BJ (cell line): ENCODE measurements at places on chromosomes 4 and X.

DNA sequence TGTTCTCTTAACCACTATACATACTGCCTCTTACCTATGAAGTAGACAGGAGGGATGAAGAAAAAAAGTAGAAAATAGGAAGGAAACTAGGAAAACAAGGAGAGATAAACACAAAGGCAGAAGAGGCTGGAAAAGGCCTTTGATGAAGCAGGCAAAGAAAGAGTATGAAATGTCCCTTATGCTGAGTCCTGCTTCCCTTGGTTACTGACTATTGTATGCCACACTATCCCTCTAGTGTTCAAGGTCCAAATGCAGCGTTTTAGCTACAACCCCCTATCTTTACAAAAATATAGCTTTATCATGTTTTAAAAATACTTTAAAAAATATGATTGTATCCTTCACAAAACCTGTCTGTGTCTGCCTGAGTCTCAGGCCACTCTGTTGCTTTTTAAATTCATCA is 233.1 kb downstream of the CAMK2D start:
- DNase-seq, result no peak

DNA sequence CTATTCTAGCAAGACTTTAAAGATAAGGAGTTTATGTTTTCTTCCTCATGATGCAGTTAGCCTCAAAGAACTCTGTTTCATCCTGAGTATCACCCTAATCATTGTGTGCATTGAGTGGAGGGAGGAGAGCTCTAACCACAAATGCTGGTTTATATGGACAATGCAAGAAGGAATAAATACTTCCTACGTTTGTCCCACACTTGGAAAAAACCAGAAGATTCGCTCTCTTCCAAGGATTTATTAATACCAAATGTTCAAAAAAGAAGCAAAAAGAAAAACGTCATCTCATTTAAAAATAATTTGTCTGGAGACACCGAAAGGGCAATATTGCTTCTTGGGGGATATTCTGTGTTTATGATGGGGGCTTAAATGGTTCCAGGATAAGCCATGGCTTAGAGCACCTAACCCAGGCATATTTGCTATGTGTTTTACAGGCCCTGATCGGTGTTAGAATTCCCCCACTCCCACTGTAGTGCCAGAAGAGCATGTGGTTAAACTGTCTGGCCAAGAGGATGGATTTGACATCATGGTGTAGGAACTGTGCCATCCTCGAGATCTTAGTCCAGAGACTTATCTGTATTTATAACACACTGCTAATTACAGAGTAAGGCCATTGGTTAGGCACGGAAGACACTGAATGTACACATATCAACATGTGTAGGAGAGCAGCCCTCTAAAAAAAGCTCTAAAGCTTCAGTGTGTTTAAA is 227.2 kb downstream of the ANK2 start:
- no peak for DNase-seq

- no peak for DNase-seq
Measured at GRCh38 chr4:74948236-74948635, 15.3 kb downstream of the PARM1 start.

DNA sequence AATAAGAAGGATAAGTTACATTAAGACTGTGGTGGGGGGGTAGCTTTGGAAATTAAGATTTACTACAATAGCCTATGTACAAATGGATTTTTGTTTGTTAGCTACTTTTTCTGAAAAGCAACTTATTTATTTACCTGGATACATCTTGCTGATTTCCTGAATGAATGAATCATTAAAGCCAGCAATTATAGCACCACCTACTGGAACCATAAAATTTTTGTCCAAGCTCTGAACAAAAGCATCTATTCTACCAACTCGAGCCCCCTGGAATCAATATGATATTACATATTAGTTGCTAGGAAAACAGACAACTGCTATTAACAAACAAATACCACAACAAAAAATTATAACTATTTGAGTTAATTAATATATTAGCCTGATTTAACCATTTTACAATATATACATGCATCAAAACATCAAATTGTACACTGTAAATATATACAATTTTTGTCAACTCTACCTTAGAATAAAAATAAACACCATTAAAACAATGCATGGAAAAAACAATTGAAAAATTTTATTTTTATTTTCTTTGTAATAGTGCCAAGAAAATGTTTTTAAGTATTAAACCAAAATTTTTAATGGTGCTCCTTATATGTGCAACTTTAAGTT is 15.3 kb downstream of the SEPSECS start:
- DNase-seq, result no peak

DNA sequence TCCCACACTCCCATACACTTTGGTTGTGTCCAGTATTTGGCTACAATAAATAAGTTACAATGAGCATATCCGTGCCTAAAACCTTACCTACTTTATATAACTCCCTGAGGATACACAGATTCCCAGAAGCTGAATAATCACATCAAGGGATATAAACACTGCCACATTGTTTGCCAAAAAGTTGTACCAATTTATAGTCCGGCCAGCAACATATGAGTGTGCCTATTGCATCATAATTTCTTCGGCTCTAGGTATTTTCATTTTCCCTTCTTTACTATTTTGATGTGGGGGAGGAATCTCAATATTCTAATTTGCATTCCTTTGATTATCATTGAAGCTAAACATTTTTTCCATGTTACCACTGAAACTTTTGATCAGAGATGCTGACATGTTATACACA is 146.4 kb downstream of the PCDH19 start:
- DNase-seq, result no peak

DNA sequence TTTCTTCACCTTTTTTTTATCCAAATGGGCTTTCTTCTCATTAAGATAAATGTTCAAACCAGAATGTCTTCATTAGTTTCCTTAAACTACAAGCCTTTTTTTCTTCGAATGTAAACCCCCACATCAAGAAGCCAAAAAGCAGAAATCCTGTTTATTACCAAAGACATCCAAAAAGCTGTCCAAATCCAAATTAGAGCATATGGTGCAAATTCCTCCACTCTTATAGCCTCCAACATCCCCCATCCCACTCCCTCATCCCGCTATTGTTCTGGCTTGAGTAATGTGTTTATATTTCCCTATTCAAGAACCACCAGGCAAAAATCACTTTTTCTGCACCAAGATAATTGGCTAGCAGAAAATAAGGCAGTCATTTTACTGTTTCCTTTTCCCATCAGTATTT is 315.1 kb upstream of the ADGRL3 start:
- no peak for DNase-seq

- DNase-seq, result no peak
Measured at GRCh38 chrX:137695417-137695816, 129.5 kb downstream of the ZIC3 start.

DNA sequence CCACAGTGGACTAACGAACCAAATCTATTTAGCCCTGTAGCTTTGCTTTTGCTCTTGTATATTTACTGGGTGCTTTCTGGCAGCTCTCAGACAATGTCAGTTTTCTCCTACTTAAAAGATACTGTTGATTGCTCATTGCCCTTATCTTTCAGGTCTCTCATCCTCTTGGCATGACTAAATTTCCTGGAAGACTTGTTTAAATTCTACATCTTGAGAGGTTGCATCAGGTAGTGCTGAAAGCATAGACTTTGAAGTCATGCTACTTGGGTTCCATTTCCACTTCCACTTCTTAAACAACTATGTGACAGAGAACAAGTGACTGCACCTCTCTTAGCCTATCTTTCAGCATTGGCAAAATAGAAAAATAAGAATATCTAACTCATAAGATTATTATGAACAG is 8.4 kb downstream of the TDO2 start:
- DNase-seq, result no peak

DNA sequence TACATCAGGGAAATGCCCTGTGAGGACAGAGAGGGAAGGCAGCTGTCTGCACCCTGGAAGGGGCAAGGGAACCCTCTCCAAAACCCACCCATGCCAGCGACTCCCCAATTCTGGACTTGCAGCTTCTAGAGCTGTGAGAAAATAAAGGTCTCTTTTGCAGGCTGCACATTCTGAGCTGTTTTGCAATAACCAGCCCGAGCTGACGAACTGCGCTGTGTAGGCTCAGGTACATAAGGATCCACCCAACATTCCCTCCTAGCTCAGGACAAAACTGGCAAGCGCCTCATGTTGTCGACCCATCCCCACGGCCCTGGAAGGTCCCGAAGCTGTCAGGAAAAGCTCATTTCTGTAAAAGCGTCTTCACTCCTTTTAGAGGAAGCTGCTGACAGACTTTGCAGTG is 271.8 kb downstream of the CRLF2 start:
- DNase-seq, result no peak

DNA sequence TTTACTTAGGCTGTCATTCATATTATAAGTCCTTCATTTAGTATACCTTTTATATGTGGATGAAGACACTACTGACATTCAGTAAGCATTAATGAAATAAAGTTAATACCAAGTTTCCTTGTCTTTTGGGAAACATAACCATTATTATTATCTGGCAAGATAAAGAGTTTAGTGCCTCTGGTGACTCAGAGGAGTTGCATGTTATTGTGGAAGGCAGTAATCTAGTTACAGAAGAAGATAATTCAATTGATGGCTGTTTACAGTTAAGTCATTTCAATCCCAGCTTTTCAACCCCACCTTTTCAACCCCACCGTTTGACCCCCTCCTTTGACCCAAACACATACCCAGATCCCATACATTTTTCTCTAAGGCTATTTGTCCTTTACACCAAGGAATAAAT is 143.8 kb downstream of the FANCB start:
- DNase-seq, result no peak

GRCh38 chr4:78369679-78370078 is 181.9 kb upstream of the ANXA3 start:
- DNase-seq, result no peak

GRCh38 chr4:111943796-111944203 is 201.5 kb upstream of the FAM241A start:
- DNase-seq, result no peak

GRCh38 chr4:55819634-55820033 is at the start of gene EXOC1L:
TSS of gene EXOC1L (plus strand) at chr4:55819790. CDS start at chr4:55820027, 237 bp downstream.
- no peak for DNase-seq

DNA sequence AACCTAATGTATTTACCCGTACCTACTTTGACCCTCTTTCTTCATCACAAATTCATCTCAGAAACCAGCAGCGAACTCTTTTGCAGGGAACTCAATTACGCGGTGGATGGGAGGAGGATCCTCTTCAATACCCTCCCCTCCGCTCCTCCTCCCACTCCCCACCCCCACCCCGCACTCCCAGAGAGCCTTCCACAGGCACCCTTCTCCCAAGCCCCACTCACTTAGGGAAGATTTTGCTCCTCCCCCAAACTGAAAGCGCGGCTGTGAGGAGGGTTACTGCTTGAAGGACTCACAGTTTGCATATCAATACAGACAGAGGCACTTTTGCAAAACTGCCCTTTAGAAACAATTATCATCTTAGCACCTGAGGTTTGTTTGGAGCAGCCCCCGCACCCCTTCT is 960 bp upstream of the IL1RAPL1 start:
- no peak for DNase-seq

GRCh38 chr4:71293705-71294104 is 45.1 kb upstream of the SLC4A4 start:
- no peak for DNase-seq

GRCh38 chr4:54050214-54050904 is 14.0 kb downstream of the CHIC2 start:
- DNase-seq, result no peak

DNA sequence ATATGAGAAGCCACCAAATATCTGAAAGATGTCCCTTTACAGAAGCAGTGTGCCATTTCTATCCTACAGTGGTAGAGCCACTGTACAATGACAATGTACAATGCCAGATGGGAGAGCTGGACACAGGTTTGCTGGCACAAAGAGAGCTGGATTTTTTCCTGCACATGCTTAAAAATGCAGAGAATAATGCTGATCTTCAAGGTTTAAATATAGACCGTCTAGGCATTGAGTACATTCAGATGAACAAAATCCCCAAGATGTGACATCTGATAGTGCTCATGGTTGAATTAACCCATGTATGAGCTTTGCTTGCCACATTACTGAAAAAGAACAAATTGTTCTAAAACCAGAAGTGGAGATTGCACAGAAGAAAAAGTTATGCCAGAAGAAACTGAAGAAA is 11.7 kb downstream of the ADGRL3 start:
- DNase-seq, result no peak

- DNase-seq, result no peak
Measured at GRCh38 chr4:60759518-60760245, 440.4 kb upstream of the ADGRL3 start.

DNA sequence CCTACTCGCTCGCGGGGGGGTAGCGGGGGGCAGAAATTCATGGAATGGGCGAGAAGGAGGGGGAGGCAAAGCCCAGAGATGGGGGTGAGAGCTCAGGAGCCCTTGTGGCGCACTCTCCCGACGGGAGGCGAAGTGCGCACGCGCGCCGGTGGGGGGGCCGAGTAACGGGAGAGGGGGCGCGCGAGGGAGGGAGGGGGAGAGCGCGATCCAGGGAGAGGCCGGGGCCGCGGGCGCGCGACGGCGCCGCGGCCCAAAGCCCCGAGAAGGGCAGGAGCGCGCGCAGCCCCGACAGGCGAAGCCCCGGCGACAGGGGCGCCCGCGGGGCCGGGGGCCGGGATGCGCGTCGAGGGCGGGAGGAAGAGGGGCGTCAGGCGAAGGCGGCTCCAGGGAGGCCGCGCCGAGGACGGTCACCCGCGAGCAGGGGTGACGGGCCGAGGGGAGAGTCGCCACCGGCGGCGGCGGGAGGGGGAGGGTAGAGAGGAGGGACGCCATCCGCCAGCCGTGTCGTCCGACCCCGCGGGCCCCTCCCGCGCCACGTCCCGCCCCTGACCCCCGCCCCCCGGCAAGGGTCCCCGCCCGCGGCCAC is 421 bp downstream of the MECP2 start:
- no peak for DNase-seq

DNA sequence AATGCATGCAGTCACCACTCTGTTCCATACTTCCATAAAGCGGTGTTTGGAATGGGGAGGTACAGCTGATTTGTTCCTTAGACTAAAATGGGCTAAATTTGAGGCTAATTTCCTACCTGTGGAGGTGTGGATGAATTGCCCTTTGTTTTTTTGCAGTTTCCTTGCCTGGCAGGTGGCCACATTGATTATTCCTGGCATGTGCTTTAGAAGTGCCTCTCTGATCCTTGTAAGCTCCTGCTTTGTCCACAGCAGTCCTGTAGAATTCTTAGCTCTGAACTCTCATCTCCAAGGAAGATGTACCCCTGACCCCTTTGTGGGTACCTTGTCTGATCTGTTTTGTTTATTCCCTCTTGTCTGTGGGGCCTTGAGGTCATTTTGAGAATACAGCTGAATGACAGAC is 136.8 kb downstream of the ADGRL3 start:
- DNase-seq, result no peak

GRCh38 chr4:45327544-45327943 is 601.2 kb upstream of the GNPDA2 start:
- DNase-seq, result no peak

- DNase-seq, result no peak
Measured at GRCh38 chrX:5829469-5829868, 399.2 kb downstream of the NLGN4X start.

DNA sequence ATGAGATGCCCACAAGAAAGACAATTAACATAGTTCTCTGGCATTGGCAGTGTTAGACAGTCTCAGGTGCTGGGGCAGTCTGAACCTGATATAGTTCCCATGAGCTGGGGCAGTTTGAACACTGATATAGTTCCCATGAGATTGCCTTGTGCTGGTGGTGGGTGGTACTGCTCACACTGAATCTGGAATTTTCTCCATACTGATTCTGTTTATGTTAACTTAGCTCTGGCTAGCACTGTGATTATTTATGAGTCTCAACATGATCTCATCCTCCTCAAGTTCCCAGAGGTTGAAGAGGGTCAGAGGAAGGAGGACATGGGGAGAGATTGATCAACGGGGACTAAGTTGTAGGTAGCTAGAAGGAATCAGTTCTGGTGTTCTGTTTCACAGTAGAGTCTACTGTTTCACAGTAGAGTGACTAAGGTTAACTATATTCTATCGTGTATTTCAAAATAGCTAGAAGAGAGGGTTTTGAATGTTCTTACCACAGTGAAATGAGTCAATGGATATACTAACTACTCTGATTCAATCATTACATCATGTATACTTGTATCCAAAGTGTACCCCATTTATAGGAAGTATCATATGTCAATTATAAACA is 379.9 kb downstream of the ADAM29 start:
- no peak for DNase-seq
